AG09319 (cell line): ENCODE measurements at places on chromosomes 5 and 9.

- no peak for DNase-seq
These were observed 58.3 kb upstream of the WDR41 start for GRCh38 chr5:77550406-77550805.

- DNase-seq, result no peak
These were observed 177.5 kb upstream of the TBC1D2 start for GRCh38 chr9:98432960-98433359.

- DNase-seq, result no peak
These were observed 15.4 kb downstream of the LMAN2 start for GRCh38 chr5:177336112-177336511.

- DNase-seq, result no peak
These were observed 868 bp upstream of the C1QTNF2 start for GRCh38 chr5:160371294-160371693.

- peak; percentile 43 for DNase-seq
These were observed 14.6 kb downstream of the FOXD1 start for GRCh38 chr5:73433982-73434342.

- DNase-seq, result no peak
These were observed 118.2 kb downstream of the MED27 start for GRCh38 chr9:131961496-131961880.

DNA sequence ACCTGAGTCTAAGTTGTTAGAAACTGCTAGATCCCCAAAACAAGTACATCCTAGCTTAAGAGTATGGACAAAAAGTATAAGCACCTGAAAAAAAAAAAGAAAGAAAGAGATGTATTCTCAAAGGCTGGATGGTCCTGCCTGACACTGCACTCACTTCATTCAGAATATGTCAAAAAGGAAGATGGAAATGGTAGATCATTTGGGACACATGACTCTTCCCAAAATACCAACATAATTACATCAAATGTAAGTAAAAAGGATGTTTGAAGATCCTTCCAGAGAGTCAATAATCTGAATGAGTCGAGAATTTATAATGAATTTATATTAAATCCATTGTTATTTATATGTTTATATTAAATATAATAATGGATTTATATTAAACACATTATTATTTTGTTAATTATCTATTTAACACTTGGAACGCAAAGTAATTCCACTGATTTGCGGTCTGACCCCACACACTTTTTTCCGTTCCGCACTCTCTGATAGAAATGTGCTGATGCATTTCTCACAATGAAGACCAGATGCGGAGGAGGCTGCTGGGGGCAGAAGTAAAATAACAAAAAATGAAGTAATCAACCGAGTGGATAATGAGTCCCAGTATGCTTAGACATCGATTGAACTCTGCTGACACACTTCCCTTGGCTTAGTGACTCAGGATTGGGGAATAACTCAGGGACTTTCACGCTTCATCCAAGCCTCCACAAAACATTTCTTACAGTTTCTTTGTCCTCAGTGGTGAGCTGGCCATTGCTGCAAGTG lies 201.2 kb downstream of the ADAMTS12 start:
- DNase-seq, result peak; percentile 82

GRCh38 chr9:135342206-135343130 lies 137.1 kb upstream of the PPP1R26 start:
- no peak for DNase-seq

DNA sequence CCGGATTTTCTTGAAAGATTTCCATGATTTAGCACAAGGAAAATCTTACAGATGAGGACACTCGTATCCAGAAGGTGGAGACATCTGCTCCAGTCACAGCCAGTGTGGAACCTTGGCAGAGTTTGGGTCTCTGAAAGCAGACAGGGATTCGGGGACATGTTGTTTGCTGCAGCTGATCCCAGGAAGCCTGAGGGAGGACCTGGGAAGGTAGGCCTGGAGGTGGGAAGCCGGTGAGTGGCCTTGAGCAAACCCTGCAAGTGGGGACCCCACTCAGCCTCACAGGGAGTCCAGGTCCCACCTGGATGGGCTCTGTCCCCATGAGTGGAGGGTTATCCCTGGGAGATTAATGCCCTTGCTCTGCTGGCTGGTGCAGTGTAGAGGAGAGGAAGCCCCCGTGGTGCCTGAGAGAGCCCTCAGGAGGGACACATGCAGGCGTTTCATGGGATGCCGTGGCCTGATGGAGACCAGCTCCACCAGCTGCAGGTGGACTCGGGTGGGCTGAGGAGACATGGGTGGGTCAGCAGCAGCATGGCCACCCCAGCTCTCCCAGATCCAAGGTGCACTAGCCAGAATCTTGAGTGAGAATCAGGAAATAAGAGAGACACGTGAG lies 7.8 kb downstream of the MRPS2 start:
- DNase-seq, result no peak

- no peak for DNase-seq
These were observed 47.9 kb downstream of the NACC2 start for GRCh38 chr9:136047076-136047774.

DNA sequence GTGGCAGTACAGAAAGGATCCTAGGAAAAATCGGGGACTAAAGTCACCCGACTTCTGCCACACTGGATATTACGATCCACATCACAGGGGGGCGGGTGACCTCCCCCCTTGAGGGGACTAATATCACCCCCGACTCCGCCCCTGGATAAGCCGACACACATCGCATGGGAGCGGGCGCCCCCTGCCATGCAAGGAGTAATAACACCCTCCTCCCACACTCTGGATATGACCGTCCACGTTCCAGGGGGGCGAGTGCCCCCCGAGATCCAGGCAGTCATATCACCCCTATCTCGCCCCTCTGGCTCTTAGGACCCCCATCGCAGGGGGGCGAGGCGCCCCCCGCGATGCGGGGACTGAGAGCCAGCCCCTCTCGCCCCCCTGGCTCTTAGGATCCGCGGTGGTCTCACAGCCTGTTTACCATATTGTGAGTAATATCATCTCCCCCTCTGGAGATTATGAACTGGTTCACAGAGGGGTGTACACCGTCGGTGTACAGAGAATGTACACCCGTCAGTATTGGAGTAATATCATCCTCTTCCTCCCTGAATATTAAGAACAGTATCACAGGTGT lies 423.0 kb downstream of the DIRAS2 start:
- no peak for DNase-seq

DNA sequence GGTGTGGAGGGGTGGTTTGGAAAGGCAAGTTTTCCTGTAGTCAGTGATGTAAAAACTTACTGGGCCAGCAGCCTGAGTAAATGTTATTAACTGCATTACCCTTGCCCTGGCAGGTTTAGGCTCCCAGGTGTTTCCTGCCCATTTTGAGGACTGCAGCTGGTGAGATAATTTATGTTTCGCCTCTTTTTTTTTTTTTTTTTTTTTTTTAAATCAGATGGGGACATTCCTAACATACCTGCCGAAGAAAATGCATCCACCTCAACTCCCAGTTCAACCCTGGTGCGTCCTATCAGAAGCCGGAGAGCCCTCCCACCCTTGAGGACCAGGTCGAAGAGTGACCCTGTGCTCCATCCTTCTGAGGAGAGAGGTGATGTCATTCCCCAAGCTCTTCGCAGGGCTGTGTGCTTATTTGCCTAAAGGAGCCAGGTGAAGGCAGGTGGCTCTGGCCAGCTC lies 60.6 kb downstream of the ENTREP1 start:
- DNase-seq, result no peak

DNA sequence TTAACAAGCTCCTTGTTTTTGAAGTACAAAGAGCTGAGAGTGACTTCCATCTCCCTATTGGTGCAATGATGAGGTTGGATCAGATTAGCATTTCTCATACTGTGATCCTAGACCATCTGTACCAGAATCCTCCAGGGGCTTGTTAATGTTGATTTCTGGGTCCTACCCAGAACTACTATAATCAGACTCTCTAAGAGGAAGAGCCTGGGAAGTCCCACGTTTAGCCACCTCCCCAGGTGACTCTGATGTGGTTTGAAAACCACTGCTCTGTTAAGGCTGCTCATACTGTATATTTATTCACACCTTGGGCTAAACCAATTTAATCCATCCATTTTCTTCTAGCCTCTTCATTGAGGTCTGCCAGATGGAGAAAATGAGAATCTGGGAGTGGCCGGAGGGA lies 49.6 kb upstream of the SMIM32 start:
- DNase-seq, result no peak

DNA sequence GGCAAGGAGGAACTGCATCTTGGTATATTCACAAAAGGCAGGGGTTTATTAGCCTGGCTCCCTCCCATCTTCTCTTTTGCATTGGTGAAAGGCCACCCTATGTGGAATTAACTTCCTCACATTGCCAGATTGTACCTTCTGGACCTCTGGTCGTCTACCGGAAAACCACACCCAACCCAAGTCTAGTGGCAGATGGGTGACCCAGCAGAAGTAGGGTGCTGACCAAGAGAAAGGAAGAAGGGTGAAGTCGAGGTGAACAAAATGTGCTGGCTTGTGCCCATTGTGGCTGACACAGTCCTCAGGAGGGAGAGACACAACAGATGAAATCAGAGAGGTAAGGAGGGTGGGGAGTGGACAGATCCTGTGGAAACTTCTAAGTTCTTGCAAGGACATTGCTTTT lies 39.8 kb upstream of the DAP start:
- no peak for DNase-seq

DNA sequence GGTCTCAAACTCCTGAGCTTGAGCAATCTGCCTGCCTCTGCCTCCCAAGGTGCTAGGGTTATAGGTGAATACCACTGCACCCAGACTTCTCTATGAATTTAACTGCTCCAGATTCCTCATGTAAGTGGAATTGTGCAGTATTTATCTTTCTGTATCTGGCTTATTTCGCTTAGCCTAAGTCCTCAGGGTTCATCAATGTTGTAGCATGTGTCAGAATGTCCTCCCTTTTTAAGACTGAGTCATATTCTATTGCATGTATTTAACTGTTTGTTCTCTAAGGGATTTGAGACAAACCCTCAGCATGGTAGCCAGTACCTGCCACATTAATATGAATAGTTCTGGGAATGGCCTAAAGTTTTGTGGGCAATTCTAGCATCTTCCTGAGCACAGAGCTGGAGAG lies 53.9 kb upstream of the TUT7 start:
- DNase-seq, result no peak

DNA sequence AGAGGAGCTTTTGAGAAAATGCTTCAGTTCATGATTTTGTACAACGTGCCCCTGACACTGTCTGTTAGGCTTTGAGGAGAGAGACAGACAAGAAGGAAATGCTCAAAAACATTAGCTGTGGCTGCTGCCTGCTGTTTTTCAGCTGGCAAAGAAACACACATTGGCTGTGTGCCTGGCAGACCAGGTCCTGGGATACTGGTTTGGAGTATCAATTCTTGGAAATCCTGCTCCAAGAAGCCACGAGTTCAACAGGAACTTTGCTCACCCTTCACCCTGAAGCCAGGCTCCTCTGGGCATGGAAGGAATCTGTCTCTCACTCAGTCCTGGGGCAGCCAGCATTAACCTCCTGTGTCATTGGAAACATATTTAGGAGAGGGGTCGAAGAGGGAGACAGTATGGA lies 245.5 kb downstream of the AUH start:
- DNase-seq, result no peak

DNA sequence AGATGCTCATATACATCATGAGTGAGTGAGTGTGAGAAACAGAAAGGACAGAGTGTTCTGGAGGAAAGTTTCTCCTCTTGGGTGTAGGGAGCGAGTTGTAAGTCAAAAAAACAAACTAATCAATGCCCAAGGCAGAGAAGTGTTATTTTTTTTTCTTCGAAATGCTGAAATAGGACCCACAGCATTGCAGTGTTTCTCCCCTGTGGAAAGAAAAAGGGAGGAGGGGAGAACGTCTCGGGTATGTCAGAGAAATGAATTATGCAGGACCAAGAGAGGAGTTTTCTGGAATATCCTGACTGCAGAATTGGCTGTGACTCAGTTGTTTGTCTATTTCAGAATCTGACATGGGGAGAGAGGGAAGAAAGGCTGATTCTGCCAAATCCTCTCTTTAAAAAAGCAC lies 337.9 kb upstream of the RFX3 start:
- no peak for DNase-seq

- no peak for DNase-seq
These were observed 64.4 kb downstream of the UGCG start for GRCh38 chr9:111961009-111961408.

DNA sequence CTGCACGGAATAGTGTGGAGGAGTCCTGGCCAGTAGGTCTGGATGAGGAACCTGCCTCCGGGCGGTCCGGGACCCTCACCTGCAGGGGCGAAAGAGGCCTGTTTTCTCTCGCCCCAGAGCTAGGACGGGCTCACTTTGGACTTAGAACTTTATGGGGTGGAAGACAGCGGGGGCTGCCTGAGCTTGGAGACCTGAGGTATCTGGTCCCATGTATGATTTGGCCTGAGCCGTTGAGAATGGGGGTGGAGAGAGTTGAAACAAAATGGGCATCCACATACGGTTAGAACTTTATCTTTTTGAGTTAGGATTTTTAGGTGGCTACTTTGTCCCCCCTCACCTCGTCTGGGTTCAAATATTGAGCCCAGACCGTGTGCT lies 681 bp upstream of the ETF1 start:
- DNase-seq, result no peak

DNA sequence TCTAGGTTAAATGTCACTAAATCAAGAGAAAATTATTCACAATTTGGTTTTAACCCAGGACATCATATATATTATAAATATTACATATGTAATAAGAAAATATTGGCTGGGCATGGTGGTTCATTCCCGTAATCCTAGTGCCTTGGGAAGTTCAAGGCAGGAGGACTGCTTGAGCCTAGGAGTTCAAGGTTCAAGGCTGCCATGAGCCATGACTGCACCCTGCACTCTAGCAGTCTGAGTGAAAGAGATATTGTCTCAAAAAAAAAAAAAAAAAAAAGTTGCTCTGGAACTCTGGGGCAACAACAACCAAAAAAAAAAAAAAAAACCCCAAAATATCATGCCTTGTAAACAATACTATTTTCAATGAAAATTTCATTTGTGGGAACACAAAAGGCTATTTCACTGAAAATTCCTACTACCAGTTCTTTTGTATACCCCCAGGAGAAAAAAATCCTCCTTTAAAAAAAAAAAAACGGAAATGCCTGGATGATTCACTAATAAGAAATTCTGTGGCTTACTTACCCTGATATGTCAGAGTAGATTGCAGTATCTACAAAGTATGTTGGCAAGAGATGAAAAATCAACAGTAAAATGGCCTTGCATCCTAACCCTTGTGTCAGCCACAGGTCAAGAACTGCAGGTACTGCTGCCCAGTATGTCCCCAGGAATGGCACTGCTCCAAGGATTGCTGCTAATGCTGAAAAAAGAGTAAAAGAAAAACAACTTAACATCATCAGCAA lies 22.6 kb upstream of the CTNNAL1 start:
- DNase-seq, result no peak

DNA sequence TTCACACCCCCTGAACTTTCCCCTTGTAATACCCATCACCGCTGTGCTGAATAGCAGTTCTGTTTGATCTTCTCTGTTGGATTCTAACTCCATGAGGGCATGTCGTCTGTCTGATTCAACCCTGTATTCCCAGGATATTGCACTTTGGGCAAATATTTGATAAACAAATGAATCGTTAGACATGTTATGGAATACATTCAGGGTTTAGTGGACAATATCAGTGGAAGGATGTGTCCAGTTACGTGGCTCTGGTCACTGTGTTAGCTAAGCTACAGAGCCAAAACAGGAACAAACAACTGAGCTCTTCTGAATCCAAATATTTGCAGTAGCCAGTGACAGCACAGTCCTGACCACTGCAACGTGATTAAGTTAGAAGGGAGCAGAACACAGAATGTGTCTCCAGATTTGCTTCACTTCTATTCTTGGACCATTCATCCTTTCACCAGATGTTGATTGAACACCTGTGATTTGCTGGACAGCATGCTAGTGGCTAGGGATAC lies 13.2 kb downstream of the ANGPTL2 start:
- DNase-seq, result no peak
